ENCODE measurements at places on chromosomes 7 and 10.

DNA sequence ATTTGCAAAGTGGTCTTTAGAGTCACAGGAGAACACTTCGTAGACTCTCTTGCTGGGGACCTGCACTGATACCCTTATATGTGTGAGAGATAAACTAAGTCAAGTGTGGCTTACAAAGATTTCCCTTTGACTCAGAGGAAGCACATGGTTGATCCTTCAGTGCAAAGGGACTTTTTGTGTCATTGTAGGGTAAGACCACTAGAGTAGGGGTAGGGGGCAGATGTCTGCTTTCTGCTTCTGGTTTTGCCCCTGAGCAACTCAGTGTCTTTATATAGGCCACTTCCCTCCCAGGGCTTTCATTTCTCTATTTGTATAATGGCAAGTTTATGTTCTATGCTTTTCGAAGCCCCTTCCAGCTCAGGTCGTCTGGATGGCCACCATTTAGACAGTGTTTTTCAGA is 281.7 kb downstream of the SORCS3 start:
- no peak for DNase-seq

DNA sequence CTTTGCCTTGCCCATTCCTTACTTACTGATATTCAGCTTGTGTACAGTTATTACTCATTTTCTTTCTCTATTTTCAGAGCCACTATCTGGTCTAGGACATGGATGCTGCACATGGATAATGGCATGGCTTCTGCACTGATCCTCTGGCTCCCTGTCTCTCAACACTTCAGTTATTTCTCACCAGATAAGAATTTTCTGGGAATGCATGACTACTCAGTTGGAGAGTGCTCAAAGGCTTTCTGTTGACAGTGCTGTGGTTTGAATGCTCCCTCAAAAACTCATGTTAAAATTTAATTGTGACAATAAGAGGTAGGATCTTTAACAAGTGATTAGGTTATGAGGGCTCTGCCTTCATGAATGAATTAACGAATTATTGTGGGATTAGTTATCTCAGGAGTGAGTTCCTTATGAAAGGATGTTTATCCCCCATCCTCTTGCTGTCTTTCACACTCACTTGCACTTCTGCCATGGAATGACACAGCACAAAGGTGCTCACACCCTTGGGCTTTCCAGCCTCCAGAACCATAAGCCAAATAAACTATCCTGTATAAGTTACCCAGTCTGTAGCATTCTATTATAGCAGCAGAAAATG is 16.1 kb upstream of the PIK3CG start:
- DNase-seq = peak; percentile 89

- DNase-seq = no peak
Observed at GRCh38 chr10:84026821-84027257, 112.5 kb upstream of the GHITM start.

DNA sequence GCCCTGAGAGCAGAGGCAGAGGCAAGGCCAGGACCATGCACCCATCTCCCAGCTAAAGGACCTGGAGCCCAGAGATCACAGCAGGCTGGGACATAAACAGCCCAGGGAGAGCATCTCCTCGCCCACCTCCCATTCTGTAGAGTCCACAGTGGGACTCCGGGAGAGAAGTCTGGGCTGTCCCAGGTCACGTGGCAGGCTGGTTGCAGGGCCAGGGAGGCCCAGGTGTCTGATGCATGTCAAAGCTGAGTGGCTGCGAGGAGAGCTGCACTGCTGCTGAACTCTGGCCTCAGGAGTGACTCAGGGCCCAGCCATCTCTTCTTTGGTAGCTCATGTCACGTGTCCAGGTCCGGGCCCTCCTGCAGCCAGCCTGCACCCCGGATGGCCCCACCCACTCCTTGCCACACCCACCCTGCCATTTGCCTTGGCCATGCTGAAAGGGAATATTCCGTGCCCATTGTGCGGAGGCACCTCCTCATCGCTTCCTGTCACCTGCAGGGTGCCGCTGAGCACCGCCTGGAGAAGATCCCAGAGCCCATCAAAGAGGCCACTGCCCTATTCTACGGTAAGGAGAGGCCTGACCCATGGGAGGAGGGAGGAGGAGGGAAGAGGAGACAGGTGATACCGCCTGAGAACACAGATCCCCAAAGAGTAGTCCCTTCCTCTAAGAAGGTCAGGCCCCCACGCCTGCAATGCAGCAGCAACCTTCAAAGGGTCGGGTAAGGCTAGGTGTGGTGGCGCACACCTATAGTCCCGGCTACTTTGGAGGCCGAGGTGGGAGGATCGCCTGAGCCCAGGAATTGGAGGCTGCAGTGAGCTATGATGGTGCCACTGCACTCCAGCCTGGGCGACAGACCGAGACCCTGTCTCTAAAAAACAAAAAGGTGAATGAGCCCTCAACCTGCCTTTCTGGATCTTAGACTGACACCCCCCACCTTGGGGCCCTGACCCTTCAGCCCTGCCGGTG is 12.6 kb upstream of the SH2B2 start:
- peak; percentile 34 for DNase-seq

DNA sequence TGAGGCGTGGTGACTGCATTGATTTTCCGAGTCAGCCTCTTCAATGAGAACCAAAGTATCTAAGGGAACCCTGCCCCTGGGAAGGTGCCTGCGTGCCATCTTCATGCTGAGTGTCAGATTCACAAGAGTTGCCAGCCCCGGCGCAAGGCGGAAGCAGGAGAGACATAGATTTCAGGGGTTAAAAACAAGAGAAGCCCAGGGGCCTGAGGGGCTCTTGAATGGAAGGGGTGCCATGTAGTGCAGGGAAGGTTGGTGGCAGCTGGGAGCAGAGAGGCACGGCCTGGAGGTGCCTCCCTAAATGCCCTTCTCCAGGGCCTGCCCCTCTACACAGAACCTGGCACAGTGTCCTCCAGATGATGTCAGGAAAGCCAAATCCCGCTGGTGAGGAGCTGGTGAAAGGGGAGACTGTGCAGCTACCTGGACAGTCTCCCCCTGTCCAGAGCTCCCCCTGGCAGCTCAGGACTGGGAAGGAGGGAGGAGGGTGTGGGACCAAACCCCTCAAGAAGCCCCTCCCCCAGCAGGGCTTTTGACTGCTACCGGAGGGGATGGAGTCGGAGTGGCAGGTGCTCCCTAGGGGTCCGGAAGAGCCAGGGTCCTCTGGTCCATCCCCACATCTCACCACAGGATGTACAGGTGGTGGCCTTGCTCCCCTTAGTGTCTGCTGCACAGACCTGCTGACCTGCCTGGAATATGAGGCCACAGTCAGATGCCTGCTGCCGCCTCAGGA is 137.9 kb downstream of the TCERG1L start:
- no peak for DNase-seq

GRCh38 chr10:76550806-76551205 is 1086.8 kb downstream of the KCNMA1 start:
- DNase-seq = peak; percentile 16

- no peak for DNase-seq
Observed at GRCh38 chr10:117716889-117717288, 174.3 kb downstream of the EMX2 start.

DNA sequence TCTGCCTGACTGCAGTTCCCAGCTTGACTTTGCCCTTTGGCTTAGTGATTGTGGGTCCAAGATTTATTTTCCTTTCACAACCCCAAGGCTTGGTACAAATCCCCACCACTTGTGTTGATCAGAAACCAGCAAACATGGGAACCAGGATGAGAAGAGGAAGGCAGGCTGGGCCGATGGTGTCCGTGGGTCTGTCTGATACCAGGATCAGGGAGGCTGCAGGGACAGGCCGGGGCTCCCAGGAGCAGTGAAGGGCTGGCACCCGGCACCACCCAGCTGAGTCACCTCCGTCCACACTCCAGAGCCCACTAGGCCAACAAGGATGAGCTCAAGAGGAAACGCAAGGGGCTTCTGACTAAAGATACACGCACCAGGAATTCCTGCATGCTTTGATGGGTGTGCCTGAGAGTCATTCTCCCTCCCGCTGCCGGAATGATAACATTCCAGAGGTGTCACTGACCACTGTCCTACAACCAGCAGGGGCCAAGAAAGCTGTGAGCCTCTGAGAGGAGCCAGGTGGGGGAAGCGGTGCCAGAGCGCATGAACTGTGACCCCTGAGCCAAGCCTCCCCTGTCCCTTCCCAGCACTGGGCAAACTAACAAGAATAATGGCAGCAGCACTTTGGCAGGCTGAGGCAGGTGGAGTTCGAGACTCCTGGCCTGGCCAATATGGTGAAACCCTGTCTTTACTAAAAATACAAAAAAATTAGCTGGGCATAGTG is 29.2 kb upstream of the PROSER2 start:
- no peak for DNase-seq

DNA sequence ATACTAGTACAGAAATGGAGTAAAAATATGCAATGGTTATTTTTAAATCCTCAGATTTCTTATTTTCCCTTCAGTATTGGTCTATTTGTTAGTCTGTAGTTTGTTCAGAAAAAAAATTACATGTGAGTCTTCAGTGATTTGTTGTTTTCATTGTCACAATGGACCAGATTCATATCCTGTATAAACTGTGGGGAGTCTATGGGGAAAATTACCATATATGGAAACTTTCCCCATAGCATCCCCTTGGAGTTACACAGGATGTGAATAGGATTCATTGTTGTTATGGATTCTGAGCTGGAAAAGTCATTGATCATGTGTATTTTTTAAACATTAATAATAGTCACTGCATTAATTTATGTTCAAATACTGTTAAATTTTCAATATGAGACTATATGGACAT is 72.6 kb downstream of the ST7 start:
- DNase-seq = no peak

- no peak for DNase-seq
Observed at GRCh38 chr7:121369462-121369861, 26.6 kb downstream of the FAM3C start.

DNA sequence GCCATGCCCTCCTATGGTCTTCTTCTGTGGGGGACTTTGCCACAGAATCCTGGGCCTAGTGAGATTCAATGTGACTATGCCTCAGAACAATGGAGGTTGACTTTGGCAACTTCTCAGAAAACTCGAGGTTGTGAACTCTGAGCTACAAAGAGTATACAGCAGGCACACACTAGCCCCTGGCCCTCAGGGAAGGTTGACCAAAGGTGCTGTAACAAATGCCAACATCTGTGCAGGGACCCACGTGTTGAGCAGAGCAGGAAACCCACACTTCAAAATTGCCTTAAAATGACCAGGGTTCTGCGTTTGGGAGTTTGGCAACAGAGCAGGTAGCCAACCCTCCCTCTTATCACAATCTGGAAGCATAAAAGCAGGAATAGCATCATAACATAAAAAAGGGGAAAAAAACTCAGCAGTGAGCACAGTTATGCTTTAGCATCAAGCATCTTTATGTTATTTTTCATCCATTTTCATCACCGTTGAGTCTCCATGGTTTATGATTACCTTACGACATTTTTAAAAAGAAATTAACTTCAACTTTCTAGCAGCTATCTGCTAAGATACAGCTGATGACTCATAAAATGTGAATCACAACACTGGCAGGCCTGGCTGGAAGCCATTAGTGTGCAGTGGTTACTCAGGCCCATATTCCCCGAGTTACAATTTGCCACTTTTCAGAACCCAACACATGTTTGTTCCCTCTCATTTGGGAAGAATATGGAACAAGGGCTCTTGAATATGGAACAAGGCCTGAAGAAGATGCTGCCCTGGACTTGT is 11.1 kb downstream of the PRLHR start:
- no peak for DNase-seq

DNA sequence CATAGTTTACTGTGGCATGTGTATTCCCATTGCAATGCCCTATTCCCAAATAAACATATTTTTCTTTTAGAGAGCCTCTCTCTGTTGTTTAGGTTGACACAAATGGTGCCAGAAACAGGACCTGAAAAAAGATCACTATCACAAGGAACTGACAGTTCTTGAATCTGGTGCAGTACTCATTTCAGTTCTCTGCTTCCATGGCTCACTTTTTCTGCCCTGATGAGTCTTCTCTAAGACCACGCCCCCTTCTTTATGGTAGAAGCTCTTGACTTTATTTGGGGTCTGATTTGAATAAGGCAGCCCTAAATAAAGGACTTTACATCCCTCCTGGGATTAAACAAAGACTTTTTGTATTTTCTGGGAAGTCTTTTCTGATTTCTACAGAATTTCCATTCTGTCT is 3.5 kb upstream of the CCDC126 start:
- DNase-seq = no peak

- no peak for DNase-seq
Observed at GRCh38 chr10:17712717-17713471, 39.1 kb upstream of the TMEM236 start.

DNA sequence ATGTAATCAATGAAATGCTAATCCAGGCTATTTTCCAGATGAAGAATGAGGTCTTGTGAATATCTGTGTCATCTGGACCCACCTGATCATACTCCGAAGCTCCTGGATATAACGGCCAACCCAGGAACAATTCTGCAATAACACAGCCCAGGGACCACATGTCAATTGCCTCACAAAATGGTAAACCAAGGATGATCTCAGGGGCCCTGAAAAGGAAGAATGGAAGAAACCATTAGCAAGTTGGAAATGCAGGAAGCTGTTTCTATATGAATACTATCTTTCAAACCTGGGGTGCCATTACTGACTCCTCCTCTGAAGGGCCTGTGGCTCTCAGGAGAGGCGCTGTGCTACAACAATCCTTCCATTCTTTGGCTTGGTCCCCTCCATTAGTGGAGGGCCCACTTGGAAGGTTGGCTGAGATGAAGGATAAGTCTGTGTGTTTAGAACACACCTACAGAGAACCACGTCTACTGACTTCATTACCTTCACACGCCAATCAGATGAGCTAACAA is 108.1 kb downstream of the CLEC2L start:
- DNase-seq = no peak

DNA sequence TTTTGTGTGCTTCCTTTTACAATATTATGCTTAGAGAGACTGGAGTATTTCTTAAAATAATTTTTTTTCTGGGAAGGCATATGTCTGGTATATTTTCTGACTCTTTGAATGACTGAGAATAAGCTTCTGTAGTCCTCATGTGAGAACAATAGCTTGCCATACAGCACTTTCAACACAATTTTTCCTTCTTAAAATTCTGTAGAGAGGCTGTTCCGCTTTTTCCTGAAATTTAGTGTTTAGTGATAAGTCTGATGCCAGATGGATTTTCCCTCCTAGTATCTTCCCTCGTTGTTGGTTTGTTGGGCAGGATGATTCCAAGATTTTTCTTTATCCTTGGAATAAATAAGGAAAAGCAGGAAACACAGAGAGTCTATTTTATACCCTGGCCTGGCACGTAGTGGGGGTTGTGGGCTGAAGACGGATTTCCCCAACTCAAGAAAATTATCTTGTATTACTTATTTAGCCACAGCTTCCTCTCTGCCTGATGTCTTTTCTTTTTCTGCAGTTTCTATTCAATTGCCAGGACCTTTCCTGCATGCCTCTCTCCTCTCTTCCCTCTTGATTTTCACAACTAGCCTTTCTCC is 111.2 kb downstream of the AOAH start:
- no peak for DNase-seq

DNA sequence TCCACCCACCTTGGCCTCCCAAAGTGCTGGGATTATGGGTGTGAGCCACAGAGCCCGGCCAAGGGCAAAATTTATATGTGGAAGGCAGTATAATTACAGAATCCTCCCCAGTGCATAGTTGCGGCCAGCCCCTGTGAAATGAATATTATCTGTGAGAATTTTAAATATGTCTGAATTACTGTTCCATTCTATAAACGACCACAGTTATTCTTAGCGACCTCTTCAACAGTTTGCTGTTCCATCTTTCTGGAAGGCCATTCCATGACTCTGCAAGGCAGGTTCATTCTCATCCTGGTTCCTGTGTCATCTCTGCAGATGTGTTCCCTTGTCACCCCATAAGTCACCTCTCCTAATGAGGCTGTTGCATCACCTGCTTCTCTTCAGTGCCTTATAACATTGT is 90.7 kb downstream of the CCDC3 start:
- no peak for DNase-seq

GRCh38 chr7:18889436-18889835 is 228.0 kb downstream of the TWIST1 start:
- DNase-seq = no peak

Measured in GM04503 (cell line).